ENCODE measurements at places on chromosomes 12 and 14.

- no peak for DNase-seq
These were observed 146.1 kb upstream of the FGD4 start for GRCh38 chr12:32253154-32253790.

- no peak for DNase-seq
These were observed 10.4 kb downstream of the CCT2 start for GRCh38 chr12:69595689-69596088.

- no peak for DNase-seq
These were observed 62.3 kb downstream of the BEGAIN start for GRCh38 chr14:100524933-100525243.

DNA sequence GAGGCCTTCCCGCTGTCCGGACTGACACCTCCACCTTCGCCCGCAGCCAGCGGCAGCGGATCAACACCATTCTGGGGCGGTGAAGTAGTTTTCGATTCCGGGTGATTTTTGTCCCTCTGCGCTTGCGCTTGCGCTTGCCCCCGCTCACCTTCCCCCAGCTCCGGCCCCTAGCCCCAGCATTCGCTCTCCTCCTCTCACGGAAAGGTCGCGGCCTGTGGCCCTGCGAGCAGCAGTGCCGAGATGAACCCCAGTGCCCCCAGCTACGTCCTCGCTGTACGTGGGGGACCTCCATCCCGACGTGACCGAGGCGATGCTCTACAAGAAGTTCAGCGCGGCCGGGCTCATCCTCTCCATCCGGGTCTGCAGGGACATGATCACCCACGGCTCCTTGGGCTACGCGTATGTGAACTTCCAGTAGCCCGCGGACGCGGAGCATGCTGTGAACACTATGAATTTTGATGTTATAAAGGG lies 22.7 kb upstream of the SRGAP1 start:
- DNase-seq: peak; percentile 53

DNA sequence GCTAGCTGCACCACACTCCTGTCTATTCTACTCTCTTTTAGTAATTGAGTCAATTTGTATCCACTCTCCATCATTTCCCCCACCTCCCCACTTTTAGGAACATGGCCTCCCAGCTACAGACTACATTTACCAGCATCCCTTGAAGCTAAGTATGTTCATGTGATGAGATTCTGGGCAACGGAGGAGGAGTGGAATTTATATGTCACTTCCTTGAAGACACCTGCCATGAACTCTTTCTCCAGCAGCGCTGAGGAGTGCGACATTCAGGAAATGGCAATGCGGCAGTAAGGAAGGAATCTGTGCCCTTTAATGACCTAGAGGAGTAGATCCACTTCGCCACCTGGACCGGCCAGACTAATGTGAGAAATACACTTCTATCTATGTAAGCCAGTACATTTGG lies 243.7 kb upstream of the DIO2 start:
- no peak for DNase-seq

- DNase-seq: peak; percentile 47
These were observed 70.2 kb upstream of the TBX5 start for GRCh38 chr12:114476159-114476558.

GRCh38 chr14:31083781-31084180 lies 57.6 kb upstream of the STRN3 start:
- DNase-seq: no peak

- DNase-seq: no peak
These were observed 464.0 kb downstream of the RAD51B start for GRCh38 chr14:68283378-68284123.

- peak; percentile 45 for DNase-seq
These were observed 63.6 kb upstream of the DLK1 start for GRCh38 chr14:100662879-100663760.

DNA sequence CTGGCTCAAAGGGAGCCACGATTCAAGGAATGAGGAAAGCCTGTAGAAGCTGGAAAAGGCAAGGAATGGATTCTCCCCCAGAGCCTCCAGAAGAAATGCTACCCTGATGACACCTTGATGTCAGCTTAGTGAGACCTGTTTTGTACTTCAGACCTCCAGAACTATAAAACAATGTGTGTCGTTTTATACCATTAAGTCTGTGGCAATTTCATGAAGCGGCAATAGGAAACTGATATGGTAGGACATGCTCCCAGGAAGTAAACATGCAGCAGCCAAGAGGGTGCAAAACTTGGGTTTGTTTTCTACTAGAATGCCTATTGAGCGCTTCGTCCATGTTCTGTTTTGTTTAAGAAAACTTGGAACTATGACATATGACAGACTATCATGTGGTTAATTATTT lies 2.5 kb upstream of the APOBEC1 start:
- no peak for DNase-seq

DNA sequence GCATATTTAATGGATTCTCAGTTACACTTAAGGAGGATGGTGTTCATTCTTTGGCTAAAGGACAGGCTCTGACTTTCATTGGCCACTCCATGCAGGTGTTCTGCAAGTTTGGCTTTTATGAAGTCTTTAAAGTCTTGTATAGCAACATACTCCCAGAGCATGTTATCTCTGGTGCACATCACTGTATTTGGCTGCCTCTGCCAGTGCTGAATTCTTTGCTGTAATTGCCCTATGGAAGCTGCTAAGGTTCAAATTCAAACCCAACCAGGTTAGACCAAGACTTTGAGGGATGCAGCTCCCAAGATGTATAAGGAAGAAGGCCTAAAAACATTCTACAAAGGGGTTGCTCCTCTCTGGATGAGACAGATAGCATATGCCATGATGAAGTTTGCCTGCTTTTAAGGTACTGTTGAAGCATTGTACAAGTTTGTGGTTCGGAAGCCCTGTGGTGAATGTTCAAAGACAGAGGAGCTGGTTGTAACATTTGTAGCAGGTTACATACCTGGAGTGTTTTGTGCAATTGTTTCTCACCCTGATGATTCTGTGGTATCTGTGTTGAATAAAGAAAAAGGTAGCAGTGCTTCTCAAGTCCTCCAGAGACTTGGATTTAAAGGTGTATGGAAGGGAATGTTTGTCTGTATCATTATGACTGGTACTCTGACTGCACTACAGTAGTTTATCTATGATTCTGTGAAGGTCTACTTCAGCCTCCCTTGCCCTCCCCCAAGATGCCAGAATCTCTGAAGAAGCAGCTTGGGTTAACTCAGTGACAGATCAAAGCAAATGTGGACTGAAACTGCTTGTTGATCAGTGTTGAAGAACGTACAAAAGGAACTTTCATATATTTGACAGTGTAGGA lies 19.4 kb downstream of the TMEM116 start:
- DNase-seq: no peak

DNA sequence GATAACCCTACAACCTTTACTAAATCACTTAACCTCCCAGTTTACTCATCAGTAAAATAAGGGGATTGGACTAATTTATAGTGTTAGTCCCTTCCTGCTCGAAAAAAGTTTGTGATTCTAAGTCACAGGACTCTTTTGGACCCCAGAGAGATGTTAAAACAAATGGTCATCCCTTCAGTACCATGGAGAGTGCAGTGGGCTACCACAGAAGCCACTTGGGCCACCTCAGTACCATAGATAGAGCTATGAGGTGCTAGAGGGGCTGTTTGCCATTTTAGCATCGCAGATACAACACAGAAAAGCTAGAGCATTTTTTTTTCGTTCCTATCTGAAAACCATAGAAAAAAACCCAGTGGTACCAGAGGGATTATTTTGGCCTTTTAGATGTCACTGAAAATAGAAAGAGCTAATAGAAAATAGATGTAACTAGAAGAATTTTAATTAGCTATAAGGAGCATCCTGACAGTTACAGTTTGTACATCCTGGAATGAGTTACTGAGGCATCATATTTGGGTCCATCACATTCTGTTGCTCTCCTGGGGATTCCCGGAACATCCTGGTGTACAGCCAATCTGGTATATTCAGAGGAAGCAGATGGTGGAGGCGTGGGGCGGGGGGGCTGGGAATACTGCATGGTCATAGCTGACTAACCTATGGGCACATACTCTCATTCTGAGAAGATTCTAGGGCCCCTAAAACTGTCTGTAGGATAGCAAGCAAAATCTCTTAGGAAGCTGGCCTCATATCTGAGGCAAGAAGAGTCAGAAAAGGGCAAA lies 2.8 kb downstream of the ZNF219 start:
- peak; percentile 66 for DNase-seq

GRCh38 chr12:27732281-27732680 lies 21.6 kb downstream of the MRPS35 start:
- DNase-seq: no peak

- no peak for DNase-seq
These were observed 6.0 kb upstream of the RNASE6 start for GRCh38 chr14:20775043-20775442.

GRCh38 chr12:43973993-43974392 lies 138.1 kb downstream of the TMEM117 start:
- no peak for DNase-seq

DNA sequence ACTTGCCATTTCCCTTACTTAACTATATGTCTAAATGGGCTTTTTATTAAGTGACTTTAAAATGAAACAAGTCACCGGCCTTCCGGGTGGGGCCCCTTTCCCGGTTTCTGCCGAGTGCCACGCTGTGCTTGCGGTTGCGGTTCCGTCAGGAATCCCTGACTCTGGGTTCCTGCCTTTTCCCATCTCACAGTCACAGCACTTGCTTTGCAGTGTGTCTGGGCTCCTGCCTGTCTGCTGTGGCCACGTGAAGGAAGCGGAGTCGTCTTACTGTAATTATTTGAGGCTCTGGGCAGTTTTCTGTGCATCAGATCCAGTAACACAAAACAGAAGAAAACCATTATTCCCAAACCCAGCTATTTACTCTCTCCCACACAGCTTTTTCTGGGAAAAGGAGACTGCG lies 44.0 kb upstream of the FRMD6 start:
- peak; percentile 95 for DNase-seq

DNA sequence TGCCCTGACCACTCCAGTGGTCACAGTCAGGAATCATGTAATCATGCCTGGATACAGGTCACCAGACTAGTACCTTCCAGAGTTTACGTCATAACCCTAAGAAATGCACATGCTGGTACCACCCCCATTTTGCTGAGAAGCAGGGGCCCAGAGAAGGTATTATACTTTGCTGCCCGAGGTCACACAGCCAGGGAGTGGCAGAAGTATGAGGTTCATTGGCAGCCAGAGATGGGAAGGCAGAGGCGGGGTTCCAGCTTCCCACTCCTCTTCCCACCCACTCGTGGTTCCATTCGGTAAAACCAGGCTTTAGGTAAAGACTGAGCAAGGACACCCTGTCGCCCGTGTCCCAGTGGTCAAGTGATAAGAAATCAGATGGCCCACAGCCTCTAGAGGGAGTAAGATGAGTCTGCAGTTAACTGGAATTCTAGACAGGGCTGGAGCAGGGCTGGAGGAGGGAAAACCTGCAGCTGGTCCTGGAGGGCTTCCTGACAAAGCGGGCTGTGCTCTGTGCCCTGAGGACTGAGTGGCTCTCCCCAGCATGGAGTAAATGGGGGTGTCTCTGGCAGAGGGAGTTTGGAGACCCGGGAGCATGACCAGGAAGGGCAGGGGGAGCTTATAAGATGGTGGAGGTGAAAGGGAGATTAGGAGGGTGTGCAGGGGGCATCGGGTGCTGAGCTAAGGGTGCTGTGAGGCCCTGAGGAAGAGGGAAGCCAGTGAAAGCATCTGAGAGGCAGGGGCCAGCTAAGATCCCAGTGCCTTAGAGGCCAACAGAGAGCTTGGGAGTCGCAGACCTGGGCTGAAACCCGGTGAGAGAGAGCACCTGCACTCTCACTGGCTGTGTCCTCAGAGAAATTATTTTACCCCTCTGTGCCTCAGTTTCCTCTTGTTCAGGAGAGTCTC lies 5.7 kb downstream of the FAM222A start:
- DNase-seq: no peak

- DNase-seq: peak; percentile 18
These were observed 95.2 kb upstream of the FOXG1 start for GRCh38 chr14:28671425-28671824.

- no peak for DNase-seq
These were observed 29.7 kb downstream of the RBM19 start for GRCh38 chr12:113936460-113936859.

DNA sequence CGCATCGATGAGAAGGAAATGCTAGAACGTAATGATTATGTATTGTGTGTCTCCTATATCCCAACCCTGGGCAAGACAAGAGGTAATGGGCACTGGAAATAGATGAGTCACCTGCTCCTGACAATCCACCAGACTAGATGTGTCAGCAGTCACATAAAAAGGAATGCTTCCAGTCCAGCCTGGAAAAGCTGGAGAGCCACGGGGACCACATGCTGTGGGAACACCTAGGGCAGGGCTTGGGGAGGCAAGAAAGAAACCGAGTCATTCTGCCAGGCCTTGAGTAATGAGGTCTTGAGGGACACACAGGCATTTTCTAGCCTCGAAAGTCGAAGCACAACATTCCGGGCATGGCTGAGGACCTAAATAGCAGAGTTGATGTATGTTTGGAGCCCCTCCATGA lies 716.7 kb upstream of the TMEM132C start:
- DNase-seq: peak; percentile 80

- DNase-seq: peak; percentile 74
These were observed 502.4 kb upstream of the ATP2B1 start for GRCh38 chr12:90211017-90211416.

GRCh38 chr14:77053046-77053841 lies 24.7 kb upstream of the IRF2BPL start:
- peak; percentile 82 for DNase-seq

DNA sequence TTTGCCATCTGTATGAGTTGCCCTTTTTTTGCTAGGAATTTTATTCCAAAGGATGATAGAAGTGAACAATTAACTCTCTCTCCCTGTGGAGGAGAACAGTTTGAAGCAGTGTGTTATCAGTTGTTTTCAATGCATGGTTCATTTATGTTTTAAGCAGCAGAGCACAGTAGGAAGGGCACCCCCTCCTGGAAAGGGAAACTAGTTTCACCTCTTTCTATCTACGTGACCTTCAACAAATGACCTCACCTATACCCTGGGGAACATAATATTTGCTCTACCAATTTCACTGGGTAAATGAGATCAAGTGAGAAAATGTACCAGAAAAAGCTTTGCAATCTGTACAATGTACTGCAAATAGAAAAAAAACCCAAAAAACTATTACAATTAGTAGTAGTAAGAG lies 5.4 kb upstream of the DCP1B start:
- no peak for DNase-seq

DNA sequence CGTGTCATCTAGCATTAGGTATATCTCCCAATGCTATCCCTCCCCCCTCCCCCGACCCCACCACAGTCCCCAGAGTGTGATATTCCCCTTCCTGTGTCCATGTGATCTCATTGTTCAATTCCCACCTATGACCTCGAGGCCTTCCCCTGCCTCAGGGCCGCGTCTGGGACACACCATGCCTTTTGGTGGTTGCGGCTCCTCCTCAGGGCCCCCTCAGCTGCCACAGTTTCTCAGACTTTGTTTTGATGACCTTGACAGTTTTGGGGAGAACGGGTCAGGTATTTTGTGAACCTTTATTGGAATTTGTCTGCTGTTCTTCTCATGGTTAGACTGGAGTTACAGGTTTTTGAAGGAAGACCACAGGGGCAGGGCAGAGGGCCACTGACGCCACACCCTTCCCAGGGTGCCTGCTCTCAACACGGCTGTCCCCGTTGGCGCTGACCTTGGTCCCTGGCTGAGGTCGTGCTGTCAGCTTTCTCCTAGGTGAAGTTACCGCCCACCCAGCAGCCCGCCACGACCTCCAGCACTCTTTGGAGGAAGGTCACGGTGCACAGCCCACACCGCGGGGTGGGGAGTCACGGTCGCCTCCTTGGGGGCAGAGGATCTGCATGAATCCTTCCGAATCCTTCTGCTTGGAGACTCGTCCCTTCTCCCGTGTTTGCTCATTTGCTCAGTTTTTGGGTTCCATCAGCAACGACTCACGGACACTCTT lies 130.5 kb downstream of the KIF26A start:
- DNase-seq: no peak

- DNase-seq: peak; percentile 26
These were observed 424 bp downstream of the TEDC1 start for GRCh38 chr14:105491366-105491973.

GRCh38 chr14:100898935-100899883 lies 4.3 kb downstream of the RTL1 start:
- no peak for DNase-seq

- DNase-seq: peak; percentile 26
These were observed 589.8 kb upstream of the ATP2B1 start for GRCh38 chr12:90298289-90298948.

Data from fibroblast of skin of abdomen (primary cell).